ENCODE measurements at places on chromosomes 3 and 15.
A peak's percentile ranks its signal among the peaks of the same experiment; 100 is the strongest.

- no peak for DNase-seq
These were observed 41.2 kb downstream of the PARP15 start for GRCh38 chr3:122618614-122619013.

GRCh38 chr3:46848271-46849044 is 14.8 kb downstream of the MYL3 start:
- peak; percentile 97 for DNase-seq

DNA sequence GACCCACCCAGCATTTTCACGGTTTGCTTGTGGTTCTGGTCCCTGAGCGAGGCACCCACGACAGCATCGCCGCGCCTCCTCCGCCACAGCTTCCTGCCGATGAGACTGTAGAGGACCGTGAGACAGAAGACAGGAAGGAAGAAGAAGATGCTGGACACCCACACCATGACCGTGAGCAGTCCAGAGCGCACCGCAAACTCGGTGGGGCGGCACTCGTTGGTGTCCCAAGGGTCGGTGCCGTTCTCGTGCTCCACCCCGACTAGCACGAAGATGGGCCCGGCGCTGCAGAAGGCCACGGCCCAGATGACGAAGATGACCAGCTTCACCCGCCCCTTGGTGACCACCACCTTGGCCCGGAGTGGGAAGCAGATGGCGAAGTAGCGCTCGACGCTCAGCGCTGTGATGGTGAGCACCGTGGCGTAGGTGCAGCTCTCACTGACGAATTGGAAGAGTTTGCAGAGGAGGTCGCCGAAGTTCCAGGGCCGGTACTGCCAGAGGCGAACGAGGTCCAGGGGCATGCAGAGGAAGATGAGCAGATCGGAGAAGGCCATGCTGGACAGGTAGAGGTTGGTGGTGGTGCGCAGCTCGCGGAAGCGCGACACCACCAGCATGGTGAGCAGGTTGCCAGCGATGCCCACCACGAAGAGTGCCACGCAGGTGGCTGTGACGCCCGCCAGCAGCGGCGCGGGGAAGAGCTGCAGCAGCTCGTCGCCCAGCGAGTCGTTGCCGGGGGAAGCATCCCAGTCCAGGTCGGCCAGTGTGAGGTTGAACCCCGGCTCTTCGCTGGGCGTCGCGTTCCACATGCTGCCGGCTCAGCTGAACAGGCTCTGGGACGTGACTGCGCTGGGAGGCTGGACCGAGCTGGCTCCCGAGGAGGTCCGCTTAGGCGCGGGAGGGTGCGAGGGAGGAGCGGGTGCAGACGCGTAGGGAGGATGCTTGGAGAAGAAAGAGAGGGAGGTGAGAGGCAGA is at the start of gene GHSR:
GHSR (minus strand) TSS at position 846 of the 969 bp plus-strand sequence; CDS start at position 803, 43 bp downstream.
- DNase-seq = no peak

GRCh38 chr15:40085266-40085665 is 23.4 kb downstream of the BMF start:
- no peak for DNase-seq

- no peak for DNase-seq
These were observed 197.7 kb downstream of the RBMS3 start for GRCh38 chr3:29478611-29479010.

DNA sequence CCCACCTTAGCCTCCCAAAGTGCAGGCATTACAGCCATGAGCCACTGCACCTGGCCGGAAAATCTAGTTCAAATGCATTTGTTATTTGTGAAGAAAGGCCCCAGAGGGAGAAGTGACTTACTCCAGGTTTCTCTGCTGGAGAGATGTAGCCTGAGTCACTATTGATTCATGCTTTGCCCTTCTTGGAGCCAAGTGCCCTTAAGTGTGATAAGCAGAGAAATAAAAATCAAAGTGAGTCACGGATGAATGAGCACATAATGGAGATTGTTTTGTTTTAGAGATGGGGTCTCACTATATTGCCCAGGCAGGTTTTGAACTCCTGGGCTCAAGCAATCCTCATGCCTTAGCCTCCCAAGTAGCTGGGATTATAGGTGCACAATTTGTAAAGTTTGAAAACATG is 33.1 kb downstream of the CDC25A start:
- peak; percentile 62 for DNase-seq

GRCh38 chr3:162534431-162534830 is 1037.8 kb downstream of the OTOL1 start:
- no peak for DNase-seq

GRCh38 chr15:93985176-93985575 is 246.2 kb upstream of the MCTP2 start:
- no peak for DNase-seq

- DNase-seq = no peak
These were observed 1.1 kb upstream of the MINAR1 start for GRCh38 chr15:79430901-79431635.
